SK-MEL-5 (cell line): ENCODE measurements at places on chromosomes 1 and 21. TPM values are rescaled to one million over a fixed set of nuclear protein-coding genes. Genes with fewer than 3 reads are reported as not detected.
A peak's percentile ranks its signal among the peaks of the same experiment; 100 is the strongest.

The LRRC53 gene
- total RNA-seq, result not detected in 2 replicates

The UBIAD1 gene
- 9.6 and 10.1 TPM in 2 replicates for total RNA-seq

The BARHL2 gene
- 0.11 TPM in 1 of 2 replicates, not detected in the other for total RNA-seq

The PHF13 gene
- 7.1 and 7.4 TPM in 2 replicates for total RNA-seq

The OR2T11 gene
- total RNA-seq, result not detected in 2 replicates

The GBP1 gene
- total RNA-seq, result 0.29 and 0.83 TPM in 2 replicates

The RBP7 gene
- total RNA-seq, result not detected in 2 replicates

The CFHR2 gene
- not detected in 2 replicates for total RNA-seq

The HCRTR1 gene
- not detected in 2 replicates for total RNA-seq

The CD247 gene
- total RNA-seq, result 0.77 TPM in 1 of 2 replicates, not detected in the other

The U2AF1 gene
- 26.7 and 27.1 TPM in 2 replicates for total RNA-seq

- peak; percentile 71 for DNase-seq
These were observed 9.7 kb upstream of the COL8A2 start for GRCh38 chr1:36134505-36135329.

DNA sequence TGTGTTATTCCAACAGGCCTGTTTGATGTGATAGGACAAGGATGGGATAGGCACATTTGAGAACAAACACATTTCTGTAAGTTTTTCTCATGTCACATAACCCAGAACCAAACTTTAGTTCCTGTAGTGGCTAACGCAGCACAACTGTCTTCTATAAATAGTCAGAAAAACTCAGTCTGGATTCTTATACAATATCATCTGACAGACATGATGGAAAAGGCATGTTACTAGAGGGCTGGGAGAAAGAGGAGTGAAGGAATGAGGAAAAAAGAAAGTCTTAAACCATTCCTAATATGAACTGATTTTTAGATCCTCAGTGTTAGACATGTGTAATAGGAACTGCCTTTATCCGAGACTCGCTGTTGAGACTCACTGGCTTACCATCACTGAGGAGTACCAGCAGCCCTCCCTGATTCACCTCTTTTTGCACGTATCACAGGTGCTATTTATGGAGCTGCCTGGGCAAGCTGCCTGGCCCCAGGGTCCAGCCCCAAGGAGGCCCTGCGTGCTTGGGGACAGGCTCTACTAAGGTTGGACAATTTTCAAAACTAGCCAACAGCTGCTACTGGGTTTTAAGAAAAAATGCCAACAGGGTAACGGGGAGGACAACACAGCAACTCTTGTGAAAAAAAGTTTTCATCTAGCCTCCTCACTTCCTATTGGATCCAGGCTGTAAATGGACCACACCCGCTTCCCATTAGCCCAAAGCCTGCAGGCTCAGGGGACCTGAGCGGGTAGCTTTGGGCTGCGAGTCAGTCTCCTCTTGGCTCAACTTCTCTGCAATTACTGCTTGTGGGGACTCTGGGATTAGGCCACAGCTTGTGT, 30.7 kb upstream of the SERBP1 start:
- no peak for DNase-seq

- DNase-seq, result no peak
These were observed 3.4 kb downstream of the TAGLN2 start for GRCh38 chr1:159921700-159922504.

GRCh38 chr1:77230051-77230450, 10.8 kb upstream of the PIGK start:
- DNase-seq, result no peak

DNA sequence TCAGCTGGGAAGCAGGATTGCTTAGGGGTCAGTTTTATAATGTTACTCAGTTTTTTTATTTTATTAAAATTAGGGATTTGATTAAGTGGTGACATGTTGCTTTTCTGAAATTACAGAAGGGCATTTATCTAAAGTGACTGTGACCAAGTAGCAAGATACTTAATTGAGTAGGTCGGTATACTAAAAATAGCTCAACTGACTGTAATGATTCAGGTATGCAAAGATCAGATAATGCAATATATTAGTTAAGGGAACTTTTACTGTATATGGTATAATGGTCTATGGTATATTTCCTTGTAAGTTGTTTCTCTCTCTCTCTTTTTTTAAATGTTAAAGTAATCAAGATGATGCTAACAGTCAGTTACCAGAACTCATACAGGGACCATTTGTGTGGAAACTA, 26.2 kb downstream of the RLF start:
- DNase-seq, result no peak

DNA sequence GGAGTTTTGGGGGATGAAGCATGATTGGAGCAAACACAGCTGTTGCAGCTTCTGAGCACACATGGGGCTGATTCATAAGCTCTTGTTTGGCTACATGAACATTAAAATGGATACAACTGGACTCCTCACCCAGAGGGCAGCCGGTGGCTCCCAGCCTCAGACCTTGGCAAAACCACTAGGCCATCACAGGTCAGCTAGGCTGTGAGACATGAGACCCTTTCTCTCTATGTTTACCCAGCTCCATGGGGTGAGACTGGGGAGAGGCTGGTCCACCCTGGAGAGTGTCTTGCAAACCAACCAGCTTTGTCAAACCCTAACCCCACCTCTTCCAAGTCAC, 388.7 kb downstream of the PTPRU start:
- DNase-seq, result no peak

DNA sequence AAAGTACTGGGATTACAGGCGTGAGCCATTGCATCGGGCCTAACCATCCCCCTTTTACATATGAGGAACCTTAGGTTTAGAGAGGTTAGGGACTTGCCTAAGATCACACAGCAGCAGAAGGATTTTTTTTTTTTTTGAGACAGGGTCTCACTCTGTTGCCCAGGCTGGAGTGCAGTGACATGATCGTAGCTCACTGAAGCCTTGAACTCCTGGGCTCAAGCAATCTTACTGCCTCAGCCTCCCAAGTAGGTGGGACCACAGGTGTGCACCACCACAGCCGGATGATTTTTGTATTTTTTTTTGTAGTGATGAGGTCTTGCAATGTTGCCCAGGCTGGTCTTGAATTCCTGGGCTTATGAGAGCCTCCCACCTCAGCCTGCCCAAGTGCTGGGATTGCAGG, 2.2 kb upstream of the C1orf167 start:
- no peak for DNase-seq

- peak; percentile 68 for DNase-seq
These were observed 269.7 kb downstream of the LMO4 start for GRCh38 chr1:87598429-87598828.

GRCh38 chr21:44255511-44255981, 6.2 kb downstream of the DNMT3L start:
- no peak for DNase-seq

DNA sequence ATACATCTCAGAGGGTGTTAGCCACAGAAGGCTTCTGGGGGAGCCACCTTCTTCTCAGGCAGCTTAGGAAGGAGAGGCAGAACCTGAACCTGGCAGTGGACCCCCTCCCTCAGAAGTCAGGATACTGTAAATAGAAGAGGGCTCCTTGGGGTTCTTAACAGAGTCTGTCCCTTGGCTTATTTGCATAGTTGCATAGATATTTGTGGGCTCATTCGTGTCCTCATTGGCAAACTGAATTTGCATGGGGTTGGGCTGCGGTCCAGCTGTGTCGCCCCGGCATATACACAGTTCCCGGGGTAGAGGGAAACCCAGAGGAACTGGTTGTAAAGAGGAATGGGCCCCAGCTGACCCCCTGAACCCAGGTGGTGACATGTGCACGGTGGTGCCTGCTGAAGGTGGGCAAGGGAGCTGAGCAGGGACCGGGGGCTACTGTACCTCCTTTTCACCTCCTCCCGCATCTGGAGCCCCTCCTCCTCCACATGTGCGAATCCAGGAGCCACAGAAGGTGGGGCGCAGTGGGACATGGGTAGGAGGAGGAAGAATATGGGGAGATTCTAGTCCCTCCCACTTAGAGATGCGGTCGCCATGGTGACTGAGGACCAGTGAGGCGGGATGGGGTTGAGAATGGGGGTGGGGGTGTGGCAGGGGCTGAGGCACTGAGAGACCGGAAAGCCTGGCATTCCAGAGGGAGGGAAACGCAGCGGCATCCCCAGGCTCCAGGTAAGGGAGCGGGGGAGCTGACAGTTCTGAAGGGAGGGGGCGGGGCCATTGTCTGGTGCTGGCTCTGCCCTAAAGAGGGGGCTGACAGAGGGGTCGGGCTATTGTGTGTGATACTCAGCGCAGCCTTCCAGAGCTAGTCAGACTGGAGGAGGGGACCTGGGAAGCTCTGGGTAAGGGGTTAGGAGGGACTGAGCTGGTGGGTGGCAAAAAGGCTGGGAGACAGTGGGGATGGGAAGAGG, 3.7 kb upstream of the SEMA4A start:
- DNase-seq, result no peak

DNA sequence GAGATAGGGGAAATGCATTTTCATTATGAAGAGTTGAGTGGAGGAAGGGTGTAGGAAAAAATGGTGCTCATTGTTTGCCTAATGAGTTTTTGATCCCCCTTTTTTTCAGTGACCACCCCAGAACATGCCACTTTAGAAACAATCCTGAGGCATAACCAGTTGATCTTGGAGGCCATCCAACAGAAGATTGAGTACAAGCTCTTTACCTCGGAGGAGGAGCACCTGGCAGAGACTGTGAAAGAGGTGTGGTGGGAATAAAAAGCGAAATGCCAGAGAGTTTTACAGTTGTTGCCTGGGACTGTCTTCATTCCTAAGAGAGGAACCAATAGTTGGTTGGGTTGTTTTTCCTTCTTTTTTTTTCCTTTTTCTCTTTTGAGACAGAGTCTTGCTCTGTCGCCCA, 54.3 kb upstream of the EPHA8 start:
- DNase-seq, result no peak

DNA sequence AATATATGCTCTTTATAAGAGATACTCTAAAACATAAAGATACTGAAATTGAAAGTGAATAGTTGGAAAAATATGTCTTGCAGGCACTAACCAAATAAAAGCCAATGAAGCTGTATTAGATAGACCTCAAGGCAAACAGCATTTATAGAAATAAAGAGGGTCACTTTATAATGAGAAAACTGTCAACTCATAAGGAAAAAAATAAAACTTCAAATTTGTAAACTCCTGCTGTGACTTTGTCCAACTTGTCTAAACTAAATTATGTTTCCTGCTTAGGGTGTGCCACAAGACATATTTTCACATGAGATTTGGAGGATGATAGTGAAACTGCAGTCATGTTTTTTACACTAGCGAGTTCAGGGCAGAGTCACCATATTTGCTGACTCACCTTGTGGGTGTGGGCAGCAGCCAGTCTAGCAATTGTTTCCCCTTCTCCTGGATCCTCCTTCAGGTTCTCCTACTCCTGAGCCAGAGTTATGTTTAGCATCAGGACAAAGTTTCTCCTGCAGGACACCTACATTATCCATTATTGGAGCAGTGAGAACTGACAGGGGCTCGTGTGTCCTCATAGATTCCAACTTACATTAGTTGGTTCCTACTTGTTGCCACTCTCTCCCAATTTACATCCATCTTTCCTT, 43.8 kb downstream of the CD53 start:
- no peak for DNase-seq

DNA sequence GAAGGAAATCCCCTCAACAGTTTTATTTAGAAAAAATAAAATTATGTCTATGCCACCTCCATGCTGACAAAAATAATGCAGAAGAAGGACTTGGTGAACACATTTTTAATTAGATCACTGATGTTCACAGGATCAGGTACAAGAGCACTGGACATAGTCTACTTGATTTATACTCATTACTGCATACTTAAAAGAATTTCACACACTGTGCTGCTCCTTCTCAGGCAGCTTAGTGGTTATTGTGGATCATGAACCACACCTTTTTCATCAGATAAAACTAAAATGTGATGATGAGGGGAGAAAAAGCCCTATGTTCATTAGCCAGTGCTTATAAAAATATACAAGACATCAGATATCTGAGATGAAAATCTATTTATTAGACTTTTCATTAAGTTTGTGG, 103.3 kb upstream of the DPH5 start:
- no peak for DNase-seq

DNA sequence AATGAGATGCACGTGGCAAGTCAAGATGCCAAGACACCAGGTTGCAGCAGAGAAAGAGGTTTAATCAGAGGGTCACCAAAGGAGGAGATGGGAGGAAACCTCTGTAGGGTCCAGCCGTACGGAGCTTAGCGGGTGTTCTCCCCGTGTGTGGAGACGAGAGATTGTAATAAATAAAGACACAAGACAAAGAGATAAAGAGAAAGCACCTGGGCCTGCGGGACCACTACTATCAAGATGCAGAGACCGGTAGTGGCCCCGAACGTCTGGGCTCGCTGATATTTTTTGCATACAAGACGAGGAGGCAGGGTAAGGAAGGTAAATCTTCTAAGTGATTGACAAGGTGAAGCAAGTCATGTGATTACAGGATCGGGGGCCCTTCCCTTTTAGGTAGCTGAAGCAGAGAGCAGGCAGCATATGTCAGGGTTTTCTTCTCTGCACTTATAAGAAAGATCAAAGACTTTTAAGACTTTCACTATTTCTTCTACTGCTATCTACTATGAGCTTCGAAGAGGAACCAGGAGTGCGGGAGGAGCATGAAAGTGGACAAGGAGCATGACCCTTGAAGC, 41.2 kb upstream of the TDRD10 start:
- no peak for DNase-seq

- peak; percentile 25 for DNase-seq
These were observed 144.1 kb upstream of the CTTNBP2NL start for GRCh38 chr1:112251766-112252506.

- DNase-seq, result no peak
These were observed 10.1 kb downstream of the MFSD2A start for GRCh38 chr1:39965044-39965443.

DNA sequence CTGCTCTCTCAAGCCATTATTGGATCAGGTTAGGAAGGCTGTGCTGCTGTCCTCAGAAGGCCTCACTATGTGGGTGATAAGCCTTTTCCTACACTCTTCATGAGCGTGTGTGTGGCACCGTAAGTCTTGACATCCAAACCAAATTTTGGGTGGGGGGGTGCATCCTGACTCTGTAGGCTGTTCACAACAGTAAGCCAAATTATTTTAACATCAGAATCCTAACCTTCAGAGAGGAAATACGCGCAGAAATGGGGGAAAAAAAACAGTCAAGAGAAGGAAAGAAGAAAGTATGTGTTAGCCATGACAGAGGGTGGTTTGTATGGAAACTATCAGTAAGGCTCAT, 21.0 kb downstream of the STPG1 start:
- DNase-seq, result no peak

DNA sequence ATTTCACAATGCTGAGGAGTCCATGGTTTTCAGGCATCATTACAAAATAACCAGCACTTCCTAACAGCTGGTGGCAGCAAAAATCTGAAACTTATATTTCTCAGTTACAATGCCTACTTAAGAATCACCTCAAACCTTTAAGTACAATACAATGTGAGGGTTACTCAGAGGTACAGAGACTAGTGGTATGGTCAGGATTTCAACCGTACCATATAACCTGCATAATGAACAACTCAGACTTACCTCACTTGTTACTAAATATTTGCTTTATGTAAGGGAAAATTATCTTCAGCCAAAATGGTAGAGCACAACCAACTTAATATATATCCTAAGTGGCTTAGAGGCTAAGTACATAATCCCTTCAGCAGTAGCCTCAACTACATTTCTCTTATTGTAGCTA, 344.5 kb downstream of the SMYD3 start:
- DNase-seq, result no peak
